NCI-H1105 (cell line): ENCODE measurements at places on chromosomes 5 and 9.

GRCh38 chr5:87015901-87016300, 251.8 kb upstream of the RASA1 start:
- no peak for DNase-seq

DNA sequence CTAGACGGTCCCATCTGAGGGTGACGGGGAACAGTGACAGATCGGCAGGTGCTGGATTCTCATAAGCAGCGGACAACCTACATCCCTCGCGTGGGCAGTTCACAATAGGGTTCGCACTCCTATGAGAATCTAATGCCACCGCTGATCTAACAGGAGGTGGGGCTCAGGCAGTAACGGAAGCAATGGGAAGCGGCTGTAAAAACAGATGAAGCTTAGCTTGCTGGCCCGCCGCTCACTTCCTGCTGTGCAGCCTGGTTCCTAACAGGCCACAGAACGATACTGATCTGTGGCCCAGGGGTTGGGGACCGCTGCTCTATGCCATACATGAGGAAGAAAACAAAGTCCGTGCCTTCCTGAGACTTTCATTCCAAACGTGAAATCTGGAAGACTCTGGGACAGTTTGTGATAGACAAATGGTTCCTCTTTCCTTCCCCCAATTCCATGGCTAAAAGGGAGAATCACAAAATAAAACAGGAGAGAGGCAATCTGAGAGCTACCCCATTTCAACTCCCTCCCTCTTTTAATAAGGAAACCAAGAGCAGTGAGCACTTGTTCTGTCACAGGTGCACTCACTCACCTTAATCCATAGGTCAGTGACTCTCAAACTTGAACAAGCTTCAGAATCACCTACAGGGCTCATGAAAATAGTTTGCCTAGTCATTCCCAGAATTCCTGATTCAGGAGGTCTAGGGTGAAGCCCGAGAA, 12.1 kb downstream of the PDCL start:
- no peak for DNase-seq

GRCh38 chr9:123550012-123550411, 194.0 kb downstream of the CRB2 start:
- DNase-seq: no peak

DNA sequence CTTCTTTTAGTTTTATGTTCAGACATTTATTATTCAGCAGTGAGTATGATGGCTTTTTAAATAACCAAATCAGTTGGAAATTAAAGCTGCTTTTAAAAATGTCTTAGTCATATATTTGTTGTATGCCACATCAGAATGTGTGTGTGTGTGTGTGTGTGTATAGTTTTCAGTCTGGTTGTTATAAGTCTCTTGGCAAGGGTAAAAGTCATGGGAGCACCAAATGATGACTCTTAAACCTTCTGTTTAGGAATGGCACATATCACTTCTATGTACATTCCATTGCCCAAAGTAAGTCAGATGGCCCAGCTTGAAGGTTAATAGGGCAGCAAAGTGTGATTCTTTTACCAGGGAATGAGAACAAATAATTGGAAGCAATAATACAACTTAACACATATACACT, 135.9 kb downstream of the RNF180 start:
- no peak for DNase-seq

- no peak for DNase-seq
Observed at GRCh38 chr5:30099634-30100033, 1093.9 kb upstream of the CDH6 start.

DNA sequence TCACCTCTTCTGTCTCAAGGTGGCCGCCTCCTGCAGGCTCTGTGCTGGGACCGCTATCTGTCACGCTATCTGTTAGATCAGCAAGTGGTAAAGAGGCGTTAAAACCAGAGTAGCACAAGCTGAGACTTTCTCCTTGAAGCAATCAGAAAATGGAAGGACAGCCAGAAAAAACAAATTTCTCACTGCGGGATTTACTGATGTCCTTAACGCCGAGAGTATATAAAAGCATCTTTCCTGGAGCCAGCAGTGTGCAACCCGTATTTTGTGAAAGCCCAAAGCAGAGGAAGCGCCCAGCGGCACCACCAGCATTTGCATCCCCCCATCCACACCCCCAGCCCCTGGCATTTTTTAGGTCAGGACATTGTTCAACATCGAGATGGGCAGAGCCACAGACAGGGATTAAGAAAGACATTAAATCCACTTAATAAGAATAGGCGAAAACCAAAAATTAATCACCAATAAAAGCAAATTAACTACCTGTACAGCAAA, 48.6 kb downstream of the DUSP1 start:
- DNase-seq: no peak

- DNase-seq: no peak
Observed at GRCh38 chr5:33010846-33011245, 299.7 kb downstream of the NPR3 start.

- DNase-seq: no peak
Observed at GRCh38 chr5:116766470-116766947, 191.9 kb upstream of the SEMA6A start.

- no peak for DNase-seq
Observed at GRCh38 chr5:172855597-172856292, 21.7 kb downstream of the ERGIC1 start.

GRCh38 chr5:132229236-132229635, 1.6 kb upstream of the P4HA2 start:
- DNase-seq: no peak

GRCh38 chr9:100126423-100126822, 27.4 kb downstream of the INVS start:
- DNase-seq: no peak

DNA sequence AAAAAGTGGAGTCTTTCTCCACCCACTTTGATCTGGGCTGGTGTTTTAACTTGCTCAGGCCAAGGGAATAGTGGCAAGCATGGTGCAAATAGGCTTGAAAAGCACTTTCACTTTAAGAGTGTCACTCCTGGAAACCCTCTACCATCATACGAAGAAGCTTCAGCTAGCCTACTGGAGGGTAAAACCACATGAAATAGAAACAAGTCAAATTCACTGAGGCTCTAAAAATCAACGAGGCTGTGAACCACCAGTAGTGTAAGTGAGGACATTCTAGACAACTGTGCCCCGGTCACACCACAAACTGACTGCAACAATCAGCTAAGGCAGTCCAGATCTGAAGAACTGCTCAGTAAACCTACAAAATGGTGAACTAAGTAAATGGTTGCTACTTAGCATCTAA, 2366.3 kb upstream of the C9orf72 start:
- no peak for DNase-seq

GRCh38 chr5:38059876-38060275, 198.5 kb upstream of the EGFLAM start:
- DNase-seq: no peak

DNA sequence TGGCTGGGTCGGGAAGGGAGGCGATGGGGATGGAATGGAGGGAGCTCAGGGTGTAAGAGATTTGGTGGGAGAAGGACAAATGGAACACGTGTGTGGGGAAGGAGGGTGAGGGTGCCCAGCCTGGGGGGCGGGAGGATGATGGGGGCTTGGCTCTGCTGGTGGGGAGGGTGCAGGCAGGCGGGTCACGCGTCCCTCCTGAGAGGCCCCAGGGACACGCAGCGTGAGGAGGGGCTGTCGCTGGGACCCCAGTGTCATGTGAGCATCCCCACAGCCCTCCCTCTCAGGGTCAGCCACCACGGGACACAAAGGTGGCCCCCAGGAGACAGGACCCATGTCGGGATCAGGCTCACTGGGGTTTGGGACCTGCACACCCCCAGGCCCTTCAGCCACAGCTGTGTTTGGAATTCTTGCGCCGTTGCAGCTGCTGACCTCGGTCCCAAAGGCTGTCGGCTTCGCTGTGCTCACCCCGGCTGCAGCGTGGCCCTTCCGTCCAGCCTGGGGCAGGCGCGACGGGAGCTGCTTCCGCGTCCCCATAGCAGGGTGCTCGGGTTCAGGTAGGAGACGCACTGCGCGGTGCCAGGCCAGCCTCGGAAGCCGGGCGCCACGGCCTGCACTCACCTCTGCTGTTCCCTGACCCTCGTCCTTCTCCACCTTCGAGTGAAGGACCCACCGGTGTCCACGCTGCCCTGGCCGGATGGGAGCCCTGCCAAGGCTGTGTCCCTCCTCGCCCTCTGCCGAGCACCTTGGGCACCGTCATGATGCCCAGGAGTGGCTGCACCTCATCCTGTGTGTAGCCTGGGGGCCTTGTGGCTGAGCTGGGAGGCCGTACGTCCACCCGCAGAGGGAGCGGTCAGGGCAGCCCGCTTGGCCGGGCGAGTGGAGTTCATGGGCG, 5.4 kb downstream of the SLC6A19 start:
- no peak for DNase-seq

GRCh38 chr5:139746691-139747582, 48.7 kb upstream of the PSD2 start:
- no peak for DNase-seq

GRCh38 chr5:72013766-72014624, 93.3 kb upstream of the MAP1B start:
- DNase-seq: peak; percentile 19

GRCh38 chr9:126959336-126959735, 44.8 kb downstream of the RALGPS1 start:
- DNase-seq: no peak

GRCh38 chr9:78003730-78004129, 27.9 kb downstream of the GNAQ start:
- no peak for DNase-seq

- DNase-seq: no peak
Observed at GRCh38 chr5:138212828-138213160, 329 bp downstream of the CDC23 start.

GRCh38 chr9:14346231-14346791, 32.4 kb upstream of the NFIB start:
- DNase-seq: peak; percentile 78

DNA sequence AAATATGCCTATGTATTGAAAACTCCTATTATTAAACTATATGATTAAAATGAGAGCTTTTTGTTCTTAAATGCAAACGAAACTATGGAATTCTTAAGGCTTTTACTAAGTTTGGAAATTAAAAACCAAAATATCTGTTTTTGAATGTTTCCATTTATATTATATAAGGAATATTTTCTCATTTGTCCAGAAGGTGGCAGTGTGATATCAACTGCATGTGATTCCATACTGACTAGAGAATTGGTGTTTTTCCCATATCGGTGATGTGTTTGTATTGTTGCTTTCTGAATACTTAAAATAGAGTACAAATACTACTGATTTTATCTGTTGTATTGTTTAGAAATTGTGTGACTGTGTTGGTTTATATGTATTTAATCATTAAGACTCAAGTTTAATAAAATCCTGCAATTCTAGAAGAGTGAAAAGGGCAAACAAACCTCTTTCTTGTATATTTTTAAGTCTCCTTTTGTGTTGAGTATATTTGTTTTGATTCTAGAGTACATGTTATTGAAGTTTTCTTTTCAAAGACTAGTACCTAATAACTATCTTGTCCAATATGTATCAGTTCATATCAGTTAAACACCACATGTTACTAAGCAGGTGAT, 320.8 kb downstream of the CCDC171 start:
- DNase-seq: peak; percentile 65

DNA sequence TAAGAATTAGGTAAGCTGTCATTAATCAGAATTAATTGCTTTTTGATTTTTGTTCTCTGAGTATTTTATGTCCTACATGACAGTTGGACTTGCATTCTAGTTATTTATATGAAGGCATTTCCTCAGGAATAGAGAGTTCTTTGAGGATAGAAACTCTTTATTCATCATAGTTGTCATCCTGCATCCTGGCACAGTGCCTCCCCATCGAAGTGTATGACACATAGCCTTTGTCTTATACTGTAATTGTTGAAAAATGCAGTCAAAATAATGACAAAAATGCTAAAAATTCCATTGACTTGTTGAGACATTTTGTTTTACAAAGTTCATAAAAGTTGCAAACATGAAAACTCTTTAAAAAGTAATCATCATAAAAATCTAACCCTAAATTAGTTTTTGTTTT, 36.5 kb downstream of the CFAP95 start:
- no peak for DNase-seq

DNA sequence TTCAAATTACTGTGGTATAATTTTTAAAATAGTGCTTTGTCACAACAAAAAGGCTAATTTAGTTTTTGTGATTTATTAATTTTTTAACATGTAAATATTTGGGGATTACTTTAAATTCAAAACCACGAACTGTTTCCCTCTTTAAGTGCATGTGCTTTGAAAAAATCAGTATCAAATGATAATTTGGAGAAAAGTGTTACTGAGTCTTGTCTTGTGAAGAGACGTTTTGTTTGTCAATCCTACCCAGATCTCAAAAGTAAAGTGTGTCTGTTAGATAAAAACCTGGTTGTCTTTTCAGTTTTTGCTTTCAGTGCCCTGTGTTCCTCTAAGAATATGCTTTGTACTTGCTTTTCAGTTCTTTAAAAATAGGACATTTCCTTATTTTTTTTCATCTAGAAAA, 7.7 kb downstream of the ZSWIM6 start:
- no peak for DNase-seq

- no peak for DNase-seq
Observed at GRCh38 chr5:122110987-122111386, 18.4 kb upstream of the ZNF474 start.

DNA sequence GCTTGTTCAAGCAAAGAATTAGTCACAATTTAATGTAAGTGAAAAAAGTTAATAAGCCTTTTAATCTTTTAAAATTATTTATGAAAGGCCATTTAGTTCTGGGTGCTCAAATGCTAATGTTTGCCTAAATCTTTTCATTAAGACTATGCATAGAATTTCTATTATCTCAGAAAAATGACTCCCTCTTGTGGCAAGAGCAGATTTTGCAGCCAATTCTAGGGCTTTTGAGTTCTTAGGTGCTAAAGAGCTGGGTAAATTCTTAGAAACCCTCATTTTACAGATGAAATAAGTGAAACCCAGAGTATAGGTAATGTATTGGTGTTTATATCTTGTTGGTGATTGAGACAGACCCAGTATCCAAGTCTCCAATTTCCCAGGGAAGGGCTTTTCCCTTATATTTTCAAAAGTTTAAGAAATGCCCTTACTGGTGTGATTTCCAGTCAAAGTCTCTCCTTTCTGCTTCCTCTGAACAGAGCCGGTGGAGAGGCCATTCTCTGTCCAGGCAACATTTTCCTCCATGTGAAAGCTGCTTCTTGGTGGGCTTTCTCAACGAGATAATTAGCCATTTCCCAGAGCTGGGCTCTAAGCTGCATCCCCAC, 24.1 kb upstream of the PCSK5 start:
- peak; percentile 28 for DNase-seq

DNA sequence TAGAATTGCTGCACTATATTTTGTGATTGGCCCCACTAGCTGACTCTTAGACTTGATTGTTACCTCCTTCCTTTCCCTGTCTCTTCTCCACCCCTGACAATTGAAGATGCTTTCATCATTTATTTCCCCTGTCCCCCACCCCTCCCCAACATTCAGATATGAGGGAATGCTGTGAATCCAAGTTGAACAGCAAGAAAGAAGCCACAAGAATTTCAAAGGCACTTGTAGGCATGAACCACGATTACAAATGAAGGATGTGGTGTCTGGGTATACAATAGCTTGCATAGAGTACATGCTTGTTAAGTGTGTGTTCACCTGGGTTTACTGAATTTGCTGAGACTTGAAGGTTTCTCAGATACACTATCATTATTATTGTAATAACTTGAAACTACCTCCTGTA, 78.3 kb upstream of the TRIO start:
- no peak for DNase-seq

DNA sequence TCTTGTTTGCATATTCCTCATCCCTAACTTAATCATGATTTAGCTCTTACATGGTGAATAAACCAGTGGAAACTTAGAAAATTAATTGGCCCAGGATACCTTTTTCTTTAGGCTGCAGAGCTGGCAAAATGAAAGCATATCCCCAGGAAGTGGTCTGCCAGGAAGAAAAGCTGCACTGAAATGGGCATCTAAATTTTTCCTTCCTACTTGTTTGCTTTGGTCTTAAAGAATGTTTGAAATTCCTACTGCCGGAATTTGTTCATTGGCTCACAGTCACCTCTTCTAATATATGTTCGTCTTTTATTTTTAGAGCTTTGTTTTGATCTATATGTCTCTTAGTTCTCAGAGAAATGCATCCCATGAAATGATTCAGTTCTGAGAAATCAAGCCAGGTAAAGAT, 113.2 kb upstream of the ELL2 start:
- no peak for DNase-seq
